ENCODE measurements at places on chromosomes 3 and 15.

GRCh38 chr3:115624029-115624741 lies 875 bp downstream of the GAP43 start:
- DNase-seq, result no peak

DNA sequence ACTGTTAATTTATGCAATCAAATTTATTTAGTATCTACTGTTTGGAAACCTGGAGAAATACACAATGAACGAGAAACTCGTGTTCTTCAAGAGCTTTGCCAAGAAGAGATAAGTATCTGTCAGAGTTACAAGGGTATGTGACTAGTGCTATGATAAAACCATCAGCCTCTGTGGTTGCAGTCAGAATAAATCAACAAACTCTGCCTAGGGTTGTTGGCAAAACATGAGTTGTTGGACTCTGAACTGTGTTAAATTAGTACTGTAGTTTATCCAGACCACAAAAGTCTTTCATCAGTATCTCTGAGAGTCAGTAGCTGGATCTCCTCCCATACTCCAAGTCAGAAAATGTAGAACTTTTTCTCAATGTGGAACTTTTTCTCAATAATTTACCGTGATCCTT lies 918.4 kb downstream of the NAALADL2 start:
- DNase-seq, result no peak

DNA sequence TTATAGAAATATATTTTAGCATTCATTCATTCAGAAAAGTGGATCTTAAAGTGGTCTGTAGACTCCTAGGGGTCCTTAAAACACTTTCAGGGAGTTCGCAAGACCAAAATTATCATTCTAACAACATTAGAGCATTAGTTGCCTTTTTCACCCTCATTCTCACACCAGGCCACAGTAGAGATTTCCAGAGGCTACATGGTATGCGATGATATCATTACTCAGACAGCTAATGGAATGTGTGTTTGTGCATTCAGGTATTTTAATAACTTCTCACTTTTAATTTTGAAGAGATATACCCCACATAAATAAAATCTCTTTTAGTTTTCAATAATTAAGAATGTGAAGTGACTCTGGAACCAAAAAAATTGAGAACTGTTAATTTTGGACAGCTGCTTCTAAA lies 206.9 kb downstream of the NSUN3 start:
- no peak for DNase-seq

- no peak for DNase-seq
These were observed 141.2 kb downstream of the GMNC start for GRCh38 chr3:190721330-190721729.

- DNase-seq, result peak; percentile 61
These were observed 15.3 kb upstream of the STRIT1 start for GRCh38 chr3:155308831-155309230.

GRCh38 chr3:157824281-157824680 lies 281.9 kb downstream of the SHOX2 start:
- no peak for DNase-seq

DNA sequence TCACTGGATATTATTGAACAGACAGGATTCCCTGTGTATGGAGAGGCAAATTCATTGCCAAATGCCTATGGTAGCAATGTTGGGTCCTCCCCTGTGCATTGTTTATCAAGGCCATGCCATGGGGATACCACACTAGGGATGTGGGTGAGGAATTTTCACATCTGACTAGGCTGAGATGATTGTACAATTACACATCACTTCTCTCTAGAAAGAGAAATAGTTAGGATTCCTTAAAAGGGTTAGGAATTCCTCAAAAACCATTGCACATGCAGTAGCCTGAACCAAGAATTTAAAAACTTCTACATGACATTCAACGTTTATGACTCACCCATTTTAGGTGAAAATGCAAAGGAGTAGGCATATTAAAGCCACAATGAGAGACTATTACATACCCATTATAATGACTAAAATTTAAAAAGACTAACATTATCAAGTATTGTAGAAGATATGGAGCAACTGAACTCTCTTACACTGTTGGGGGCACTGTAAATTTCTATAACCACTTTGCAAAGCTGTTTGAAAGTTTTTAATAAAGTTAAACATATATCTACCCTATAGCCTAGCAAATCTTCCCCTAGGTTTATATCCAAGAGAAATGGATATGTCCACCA lies 175.9 kb downstream of the THRB start:
- peak; percentile 88 for DNase-seq

DNA sequence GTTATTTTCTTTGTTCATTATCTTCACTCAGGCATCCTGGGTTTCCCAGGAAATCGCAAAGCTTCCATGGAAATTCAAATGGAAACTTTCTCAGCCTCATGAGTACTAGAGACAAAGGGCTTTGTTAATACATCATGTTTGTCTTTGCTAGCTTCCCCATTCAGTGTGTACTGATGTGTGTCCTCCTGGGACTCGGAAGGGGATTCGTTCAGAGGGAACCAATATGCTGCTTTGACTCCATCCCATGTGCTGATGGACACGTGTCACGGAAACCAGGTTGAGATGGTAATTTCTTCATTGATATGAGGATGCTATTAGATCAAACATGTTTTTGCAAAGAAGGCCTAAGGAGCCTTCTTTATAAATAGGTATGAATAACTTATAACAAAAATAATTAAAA lies 87.0 kb upstream of the KCNAB1 start:
- no peak for DNase-seq

- DNase-seq, result no peak
These were observed 349.9 kb upstream of the TGFBR2 start for GRCh38 chr3:30256474-30256873.

DNA sequence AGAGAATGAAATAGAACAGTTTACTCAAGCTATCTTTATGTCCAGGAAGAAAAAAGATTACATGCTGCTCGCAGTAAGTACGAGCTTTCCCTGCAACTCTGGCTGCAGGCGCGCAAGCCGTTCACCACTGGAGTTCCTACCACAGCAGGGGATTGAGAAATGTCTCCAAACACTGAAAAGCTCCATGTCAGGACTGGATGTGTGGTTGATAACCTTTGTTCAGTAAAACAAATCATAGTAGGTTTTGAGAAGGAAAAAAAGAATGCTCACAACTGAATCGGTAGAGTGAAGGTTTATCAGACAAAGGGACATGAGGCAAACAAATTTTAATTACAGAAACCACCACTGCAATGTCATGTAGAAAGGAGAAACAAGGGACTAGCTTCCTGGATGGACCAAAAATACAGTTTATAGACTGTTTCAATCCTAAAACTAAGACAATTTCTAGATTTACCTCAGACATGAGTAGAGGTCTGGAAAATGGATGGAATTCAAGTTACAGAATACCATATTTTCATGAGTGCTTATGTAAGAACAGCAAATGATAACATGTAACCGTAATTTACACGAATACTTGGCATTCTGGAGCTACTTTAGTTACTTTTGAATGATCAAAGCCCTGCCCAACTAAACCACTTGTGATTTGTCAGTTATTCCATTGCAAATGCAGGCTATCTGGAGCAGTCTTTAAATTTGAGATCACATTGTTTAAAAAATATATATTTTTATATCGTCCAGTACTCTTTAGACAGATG lies 471.1 kb downstream of the SHQ1 start:
- DNase-seq, result no peak

GRCh38 chr3:64813326-64813725 lies 125.5 kb upstream of the ADAMTS9 start:
- DNase-seq, result no peak

DNA sequence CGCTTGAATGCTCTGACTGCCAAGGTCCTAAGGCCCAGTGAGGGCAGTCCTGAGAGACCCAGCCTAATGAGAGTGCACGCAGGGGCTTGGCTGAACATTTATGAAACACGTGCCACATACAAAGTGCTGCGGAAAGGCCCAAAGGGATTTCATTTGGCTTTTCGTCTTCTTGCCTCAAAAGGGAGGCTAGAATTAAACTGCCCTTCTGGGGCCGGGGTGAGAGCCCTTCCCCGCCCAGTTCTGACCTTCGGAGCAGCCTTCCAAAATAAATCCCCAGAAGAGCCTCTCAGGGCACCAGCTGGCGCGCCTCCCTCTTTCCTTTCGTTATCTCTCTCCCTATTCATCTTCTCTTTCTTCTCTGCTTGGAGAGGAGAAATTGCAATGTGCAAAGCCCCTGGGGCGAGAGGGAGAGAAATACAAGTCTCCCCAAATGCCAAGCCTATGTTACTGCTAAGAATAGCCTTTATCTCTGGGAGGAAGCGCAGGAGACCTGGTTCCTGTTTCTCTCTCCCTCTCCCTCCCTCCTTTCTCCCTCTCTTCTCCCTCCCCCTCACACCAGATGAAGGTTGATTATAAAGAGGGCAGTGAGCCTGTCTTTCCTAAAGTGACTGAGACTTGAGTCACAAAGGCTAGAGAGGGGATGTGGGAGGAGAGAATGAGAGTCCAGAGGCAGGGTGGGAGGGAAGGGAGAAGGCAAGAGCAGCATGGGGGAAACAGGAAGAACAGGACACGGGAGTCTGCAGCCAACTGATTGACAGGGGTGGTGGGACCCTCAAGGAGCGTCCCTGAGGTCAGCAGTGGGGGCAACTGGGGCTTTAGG lies 36.7 kb upstream of the NDUFB4 start:
- peak; percentile 79 for DNase-seq

GRCh38 chr3:47961815-47962606 lies 54.2 kb downstream of the MAP4 start:
- DNase-seq, result no peak

DNA sequence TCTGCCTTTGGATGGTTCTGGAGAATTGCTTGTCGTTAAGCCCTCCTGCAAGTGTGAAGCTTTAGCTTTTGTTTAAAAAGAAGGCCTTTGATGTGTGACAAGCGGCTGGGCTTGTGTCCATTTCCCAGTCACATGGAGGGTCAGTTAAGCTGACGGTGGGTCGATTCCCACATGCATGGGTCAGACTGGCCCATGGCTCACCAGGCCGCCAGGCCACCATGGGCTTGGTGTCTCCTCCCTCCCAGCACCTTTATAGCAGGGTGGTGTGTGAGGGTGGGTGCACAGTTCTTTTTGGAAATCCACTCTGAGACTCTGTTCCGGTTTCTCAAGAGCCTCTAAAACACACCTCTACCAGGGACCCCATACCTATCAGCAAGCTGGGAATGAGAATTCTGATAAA lies 67.2 kb downstream of the SCN5A start:
- DNase-seq, result no peak

DNA sequence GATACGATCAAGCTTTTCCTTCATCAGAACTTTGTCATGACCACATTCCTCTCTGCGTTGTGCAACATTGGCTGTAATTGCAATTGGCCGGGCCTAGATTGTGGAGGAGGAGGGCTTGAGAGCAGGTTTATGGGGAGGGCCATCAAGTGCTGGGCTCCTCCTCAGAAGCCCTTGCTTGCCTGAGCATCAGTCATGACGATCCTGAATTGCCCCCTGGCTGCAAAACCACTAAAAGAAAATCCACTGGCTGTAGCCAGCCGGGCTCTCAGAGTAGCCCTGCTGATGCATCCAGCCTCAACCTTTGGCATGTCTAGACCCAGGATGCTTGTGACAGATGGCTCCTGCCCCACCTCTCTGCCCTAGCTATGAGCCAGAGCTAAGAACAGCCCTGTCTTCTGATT lies 13.4 kb upstream of the TRH start:
- DNase-seq, result no peak

- peak; percentile 7 for DNase-seq
These were observed 119.4 kb downstream of the GADL1 start for GRCh38 chr3:30775040-30775439.

DNA sequence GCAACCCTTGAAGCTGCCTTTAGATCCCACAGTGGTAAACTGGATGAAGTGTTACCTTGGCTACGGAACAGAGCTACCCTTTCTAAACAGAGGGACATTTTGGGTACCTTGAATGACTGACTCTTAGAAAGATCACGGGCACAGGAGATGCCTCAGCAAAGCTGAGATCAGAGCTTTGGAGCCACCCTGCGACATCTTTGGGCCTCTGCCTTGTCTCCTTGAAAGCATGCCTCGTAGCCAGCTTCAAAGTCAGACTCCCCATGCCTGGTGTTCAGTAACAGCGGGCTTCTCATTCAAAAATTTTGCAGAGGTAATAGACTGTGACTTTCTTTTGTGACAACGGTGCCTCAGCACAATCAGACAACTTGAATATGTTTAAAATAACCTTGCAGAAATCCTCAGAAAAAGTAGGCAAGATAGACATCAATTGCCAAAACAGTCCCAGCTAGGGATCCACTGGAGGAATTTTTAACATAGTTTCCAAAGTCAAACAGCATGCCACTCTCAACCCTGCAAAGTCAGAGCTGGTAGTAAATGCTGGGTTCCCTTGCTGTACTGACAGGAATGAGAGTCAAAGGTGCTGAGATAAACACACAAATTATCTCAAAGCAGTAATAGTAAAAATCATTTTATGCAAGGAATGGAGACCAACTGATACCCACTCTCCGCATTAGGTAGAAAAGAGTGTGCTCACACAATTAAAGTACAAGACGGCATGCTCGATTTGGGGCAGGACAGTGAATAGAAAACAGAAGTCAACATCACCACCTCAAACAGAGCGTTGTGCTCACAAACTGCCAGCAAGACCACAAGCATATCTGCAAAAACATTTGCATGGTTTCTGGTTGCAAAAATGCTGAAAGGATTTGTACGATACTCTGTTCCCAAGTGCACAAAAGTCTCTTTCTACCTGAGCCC lies 82.1 kb downstream of the MYO1E start:
- no peak for DNase-seq

DNA sequence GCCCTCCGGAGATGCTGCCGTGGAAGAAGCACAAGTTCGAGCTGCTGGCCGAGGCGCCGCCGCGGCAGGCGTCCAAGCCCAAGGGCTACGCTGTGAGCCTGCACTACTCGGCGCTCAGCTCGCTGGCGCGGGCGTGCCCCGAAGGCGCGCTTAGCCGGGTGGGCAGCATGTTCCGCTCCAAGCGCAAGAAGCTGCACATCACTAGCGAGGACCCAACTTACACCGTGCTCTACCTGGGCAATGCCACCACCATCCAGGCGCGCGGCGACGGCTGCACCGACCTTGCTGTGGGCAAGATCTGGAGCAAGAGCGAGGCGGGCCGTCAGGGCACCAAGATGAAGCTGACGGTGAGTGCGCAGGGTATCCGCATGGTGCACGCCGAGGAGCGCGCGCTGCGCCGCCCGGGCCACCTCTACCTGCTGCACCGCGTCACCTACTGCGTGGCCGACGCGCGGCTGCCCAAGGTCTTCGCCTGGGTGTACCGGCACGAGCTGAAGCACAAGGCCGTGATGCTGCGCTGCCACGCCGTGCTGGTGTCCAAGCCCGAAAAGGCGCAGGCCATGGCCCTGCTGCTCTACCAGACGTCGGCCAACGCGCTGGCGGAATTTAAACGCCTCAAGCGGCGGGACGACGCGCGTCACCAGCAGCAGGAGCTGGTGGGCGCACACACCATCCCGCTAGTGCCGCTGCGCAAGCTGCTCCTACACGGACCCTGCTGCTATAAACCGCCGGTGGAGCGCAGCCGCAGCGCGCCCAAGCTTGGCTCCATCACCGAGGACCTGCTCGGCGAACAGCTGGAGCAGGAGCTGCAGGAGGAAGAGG lies 1.3 kb downstream of the FAM43A start:
- no peak for DNase-seq

GRCh38 chr3:11567516-11568467 lies 75.9 kb downstream of the VGLL4 start:
- DNase-seq, result peak; percentile 72

GRCh38 chr3:172070269-172070668 lies 30.9 kb downstream of the FNDC3B start:
- DNase-seq, result no peak

GRCh38 chr15:68471541-68471940 lies 39.6 kb upstream of the ITGA11 start:
- DNase-seq, result no peak

- DNase-seq, result no peak
These were observed 297.1 kb upstream of the RARB start for GRCh38 chr3:25130724-25131520.

GRCh38 chr3:46393011-46393410 lies 13.9 kb downstream of the CCR5AS start:
- no peak for DNase-seq

- DNase-seq, result no peak
These were observed 94.7 kb upstream of the TUSC7 start for GRCh38 chr3:116614795-116615362.
